Activated CD4-positive, alpha-beta T cell treated with anti-CD3 and anti-CD28 coated beads, Interleukin-2, amount 50 U/mL, for 16 hours (primary cell): ENCODE measurements at places on chromosomes 12 and 14.

DNA sequence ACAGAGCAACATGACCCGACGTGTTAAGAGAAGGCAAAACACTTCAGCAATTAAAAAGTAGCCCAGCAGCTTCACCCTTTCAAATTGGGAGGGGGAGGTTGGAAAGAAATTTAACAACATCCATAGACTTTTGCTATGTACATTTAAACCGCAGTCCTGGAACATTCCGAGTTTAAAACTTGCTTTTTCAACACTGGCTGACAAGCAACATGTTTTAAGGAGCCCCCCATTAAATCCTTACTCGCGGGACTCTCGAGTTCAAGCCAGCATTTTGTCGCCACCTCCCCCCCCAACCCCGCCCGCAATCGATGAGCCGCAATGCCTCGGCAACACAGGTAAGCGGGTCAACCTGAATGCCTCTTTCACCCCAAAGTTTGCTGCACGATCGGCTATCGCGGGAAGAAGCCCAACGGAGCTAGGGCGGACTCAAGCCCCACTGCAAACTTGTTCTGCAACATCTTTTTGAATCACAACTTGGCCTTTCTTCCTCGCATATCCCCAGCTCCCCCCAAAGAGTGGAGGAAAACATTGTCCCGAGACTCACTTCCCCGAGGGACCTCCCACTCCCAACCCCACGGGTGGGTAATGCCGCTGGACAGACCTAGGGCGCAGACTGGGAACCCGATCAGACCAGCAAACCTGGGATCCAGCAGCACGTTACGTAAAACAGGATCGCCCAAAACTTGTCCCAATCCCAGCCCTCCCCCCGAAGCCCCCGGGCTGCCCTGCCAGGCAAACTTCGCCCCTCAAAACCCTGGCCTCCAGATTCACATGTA lies 777 bp downstream of the ZFP36L1 start:
- DNase-seq, result no peak

GRCh38 chr14:50335389-50335788 lies 23.3 kb downstream of the DMAC2L start:
- DNase-seq, result no peak

DNA sequence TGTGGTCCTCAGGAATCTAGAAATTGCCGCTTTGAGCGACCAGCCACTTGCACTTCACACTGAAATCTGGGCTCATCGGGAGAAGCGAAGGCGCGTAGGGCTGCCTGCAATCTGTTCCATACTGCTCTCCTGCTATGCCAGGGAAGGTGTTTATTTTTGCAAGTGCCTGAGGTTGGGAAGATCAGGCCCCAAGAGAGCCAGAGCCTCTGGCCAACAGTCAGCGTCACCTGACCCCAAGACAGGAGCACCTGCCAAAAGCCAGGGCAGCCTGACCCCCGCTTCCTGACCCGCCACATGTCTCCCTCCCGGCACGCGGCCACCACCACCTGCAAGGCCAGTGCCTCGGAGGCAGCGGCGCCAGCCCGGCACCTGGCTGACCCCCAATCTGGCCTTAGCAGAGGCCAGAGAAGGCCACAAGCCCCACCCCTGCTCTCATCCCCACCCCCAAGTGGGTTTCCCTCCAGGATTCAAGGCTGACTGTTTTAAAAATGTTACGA lies 94.4 kb downstream of the CHGA start:
- no peak for DNase-seq

- DNase-seq, result no peak
Observed at GRCh38 chr12:33828326-33828725, 194.0 kb upstream of the ALG10 start.

GRCh38 chr12:127582074-127582473 lies 684.9 kb upstream of the TMEM132C start:
- DNase-seq, result no peak

GRCh38 chr14:24095271-24096068 lies 1.4 kb downstream of the PCK2 start:
- DNase-seq, result peak; percentile 76

DNA sequence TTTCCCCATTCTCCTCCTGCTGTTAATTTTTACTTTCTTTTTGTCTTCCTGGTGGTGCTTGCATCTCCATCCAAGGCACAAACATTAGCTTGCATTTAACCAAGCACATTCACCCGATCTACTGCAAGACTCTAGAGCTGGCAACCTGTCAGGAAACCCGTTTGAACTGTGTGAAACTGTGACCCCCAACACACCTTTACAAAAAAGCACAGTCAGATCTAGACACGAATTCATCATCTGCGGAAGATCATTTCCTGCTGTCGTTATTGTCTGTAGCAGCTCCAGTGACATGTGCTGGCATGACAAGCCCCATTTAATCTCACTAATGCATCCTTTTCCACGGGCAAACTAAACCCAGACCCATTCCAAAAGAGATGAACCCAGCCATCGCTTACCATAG lies 340.5 kb downstream of the VRK1 start:
- peak; percentile 48 for DNase-seq

DNA sequence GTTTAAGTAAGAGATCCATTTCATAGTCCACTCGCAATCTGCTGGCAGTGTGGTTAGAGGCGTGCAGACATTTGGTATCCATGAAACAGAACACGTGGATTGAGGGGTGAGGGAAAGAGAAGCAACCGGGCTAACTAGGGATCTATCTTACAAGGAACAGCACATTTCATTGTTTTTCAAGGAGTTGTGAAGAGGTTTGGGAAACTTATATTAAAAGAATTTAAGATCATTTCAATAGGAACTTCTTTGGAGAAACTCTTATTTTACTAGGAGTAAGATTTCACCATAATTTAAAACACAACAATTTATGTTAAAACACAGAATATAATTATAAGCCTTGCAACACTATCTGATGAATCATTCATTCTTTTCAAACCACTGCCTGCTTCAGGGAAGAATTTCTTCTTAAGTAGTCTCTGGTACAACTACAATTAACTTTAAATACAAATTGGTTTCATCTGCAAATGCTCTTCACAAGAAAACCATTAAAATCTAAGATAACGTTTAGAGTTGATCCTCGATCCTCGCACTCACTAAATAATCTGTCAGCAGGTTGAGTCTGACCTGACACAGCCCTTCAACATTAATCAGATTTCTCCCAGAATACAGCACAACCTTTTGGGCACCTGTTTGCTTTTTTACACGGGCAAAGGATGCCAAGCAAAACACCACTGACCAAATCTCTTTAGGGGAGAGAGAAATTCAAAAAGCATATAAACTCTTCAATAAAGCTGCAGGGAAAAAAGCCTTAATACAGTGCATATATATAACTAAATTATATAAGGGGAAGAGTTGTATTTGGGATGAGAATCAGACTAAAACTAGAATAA lies 27.3 kb downstream of the PPTC7 start:
- no peak for DNase-seq

DNA sequence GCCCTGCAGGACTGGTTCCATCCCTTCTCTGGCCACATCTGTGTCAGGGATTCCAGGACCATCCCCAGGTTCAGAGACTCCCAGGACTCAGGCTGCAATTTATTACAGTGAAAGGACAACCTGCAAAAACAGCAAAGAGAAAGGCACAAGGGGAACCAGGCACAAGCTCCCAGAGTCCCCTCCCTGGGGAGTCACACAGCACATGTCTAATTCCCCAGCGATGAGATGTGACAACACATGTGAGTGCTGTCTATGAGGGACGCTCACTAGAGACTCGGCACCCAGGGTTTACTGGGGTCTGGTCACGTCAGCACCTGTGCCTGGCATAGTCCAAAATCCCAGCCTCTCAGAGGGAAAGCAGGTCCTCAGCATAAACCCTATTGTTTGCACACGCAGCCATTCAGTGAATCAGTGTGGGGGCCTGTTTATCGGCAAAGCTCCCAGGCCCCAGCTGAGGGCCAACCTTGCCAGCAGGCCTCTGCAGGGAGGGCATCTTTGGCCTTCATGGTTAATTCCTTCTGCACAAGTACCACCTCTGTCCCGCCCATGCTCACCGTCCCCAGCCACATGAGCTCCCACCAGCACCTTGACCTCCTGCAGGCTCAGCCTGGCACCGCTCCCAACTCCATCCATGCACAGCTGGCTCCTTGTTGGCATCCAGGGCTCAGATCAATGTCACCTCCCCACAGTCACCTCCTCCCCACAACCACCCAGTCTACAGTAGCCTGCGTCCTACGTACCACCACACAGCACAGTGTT lies 198.9 kb upstream of the SFSWAP start:
- DNase-seq, result no peak

DNA sequence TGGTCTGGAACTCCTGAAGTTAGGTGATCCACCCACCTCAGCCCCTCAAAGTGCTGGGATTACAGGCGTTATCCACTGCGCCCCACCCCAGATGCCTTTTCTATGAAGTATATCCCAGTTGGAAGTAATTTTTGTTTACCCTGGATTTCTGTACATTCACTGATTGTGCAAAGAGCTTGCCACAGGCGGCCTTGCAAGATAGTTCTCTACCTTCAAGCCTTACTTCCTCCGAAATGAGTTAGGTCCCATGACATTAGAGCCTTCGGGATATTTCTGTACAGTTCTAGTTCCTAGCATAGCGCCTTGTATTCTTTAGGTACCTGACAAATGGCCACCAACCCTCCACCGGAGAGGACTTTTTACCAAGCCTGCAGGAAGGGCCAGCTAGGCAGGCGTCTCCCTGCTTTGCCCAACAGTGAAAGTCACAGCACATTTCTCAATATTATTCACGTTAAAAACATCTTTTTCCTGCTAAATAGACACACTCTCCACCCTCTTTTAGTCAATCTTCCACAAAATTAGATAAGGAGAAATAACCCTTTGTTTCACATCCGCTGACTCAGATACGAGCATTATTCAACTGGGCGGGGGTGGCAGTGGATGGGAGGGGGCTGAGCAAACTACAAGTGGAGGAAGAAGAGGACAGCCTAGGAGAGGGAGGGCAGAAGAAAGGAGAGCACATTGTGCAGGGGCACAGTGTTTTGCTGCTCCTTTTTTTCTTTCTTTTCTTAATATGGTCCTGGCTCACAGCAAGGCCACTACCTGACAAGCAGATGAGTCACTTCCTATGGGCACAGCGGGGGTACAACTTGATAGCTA lies 40.0 kb upstream of the CAPRIN2 start:
- peak; percentile 35 for DNase-seq

DNA sequence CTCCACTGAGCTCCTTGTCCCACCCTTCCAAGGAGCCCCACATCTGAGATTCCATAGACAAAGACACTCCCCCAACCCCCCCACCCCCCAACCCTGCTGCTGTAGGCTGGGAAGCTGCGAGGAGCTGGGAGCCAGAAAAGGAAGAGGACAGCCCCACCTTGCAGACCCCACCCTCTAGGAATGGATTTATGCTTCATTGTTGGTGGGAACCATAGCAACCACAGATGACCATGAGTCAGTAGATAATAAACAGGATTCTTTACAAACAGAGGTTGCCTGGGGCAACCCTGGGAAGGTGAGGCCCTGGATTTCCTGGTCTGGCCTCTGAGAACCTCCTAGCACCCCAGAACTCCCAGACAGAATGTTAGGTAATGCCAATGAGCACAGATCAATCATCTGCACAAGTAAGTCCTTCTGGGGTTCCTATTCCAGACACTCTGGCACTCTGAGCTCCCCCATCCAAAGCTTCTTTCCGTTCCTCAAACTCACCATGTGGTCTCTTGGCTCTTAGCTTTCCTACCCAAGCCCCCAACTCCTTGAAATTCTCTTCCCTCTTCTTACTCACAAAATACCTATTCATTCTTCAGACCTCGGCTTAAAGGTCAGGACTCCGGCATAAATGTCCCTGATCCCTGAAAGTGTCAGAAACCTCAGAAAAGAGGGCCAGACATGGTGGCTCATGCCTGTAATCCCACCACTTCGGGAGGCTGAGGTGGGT lies 15.2 kb upstream of the PLEKHG6 start:
- no peak for DNase-seq

- DNase-seq, result no peak
Observed at GRCh38 chr12:3197131-3197818, 120.1 kb downstream of the TSPAN9 start.

DNA sequence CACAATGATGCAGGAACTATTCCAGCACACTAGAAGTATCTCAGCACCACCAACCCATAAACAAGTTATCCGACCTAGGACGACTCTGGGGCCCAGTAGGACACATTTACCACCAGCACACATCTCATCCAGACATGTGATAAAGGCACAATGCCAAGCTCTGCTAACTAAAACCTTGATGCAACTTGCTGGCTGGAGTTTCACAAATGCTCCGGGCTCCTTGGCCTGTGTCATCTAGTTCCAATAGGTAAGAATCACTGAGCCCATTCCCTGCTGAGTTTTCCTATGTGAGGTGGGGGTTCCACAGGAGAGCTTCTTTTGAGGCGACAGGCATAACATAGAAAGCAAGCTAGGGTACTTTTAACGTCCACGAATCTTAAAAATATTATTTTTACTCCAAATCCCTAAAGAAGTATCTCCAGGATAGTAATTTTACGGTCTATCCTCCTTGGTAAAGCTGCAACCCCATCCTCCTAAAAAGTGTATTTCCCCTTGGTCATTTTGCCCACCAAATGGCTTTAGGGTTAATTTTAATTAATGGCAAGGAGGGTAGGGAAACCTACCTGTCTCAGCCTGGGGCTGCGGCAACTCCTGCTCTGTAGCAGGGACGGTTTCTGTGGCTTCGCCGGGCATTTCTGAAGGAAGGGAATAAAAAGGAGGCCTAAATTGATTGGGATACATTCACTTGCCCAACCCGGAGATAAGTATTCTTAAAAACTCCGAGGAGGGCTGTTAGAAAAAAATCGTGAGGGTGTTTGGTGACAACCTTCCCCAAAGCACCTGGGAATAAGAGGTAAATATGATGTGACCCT lies 1.0 kb downstream of the NACA start:
- peak; percentile 40 for DNase-seq

- DNase-seq, result no peak
Observed at GRCh38 chr12:10196210-10196609, 16.5 kb upstream of the GABARAPL1 start.

GRCh38 chr12:50845021-50845647 lies 2.4 kb downstream of the TMPRSS12 start:
- DNase-seq, result no peak

- peak; percentile 23 for DNase-seq
Observed at GRCh38 chr12:119036878-119037825, 55.8 kb downstream of the SRRM4 start.

GRCh38 chr12:40241741-40242140 lies 16.9 kb downstream of the LRRK2 start:
- no peak for DNase-seq

DNA sequence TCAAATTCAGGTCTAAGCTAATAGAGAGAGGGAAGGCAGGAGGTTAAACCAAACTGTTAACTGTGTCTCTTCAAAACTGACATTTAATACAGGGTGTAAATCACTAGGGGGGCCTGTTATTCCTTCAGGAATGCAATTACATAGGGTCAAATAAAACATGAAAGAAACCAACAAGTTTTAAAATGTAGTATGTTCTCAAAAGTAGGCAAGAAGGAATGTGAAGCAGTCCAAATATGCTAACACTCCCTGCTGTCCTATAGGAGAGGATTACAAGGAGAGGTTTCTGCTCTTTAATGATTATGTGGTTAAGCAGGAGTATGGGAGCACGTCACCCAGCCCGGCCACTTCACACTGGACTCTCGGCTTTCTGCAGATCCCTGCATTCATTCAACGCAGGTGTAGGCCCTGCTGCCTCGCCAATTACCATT lies 42.5 kb upstream of the BMP4 start:
- no peak for DNase-seq

DNA sequence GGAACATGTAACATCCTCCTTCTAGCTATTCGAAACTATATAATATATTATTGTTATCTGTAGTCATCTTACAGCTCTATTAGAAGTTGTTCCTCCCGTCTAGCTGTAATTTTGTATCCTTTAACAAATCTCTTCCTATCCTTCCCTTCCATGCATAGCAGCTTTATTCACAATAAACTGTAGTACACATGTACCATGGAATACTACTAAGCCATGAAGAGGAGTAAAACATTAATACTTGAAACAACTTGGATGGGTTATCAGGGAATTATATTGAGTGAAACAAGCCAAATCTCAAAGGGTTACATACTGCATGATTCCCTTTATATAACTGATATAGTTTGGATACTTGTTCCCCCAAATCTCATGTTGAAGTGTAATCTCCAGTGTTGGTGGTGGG lies 33.9 kb upstream of the STK38L start:
- DNase-seq, result no peak
